ENCODE measurements at places on chromosomes 4 and X.

DNA sequence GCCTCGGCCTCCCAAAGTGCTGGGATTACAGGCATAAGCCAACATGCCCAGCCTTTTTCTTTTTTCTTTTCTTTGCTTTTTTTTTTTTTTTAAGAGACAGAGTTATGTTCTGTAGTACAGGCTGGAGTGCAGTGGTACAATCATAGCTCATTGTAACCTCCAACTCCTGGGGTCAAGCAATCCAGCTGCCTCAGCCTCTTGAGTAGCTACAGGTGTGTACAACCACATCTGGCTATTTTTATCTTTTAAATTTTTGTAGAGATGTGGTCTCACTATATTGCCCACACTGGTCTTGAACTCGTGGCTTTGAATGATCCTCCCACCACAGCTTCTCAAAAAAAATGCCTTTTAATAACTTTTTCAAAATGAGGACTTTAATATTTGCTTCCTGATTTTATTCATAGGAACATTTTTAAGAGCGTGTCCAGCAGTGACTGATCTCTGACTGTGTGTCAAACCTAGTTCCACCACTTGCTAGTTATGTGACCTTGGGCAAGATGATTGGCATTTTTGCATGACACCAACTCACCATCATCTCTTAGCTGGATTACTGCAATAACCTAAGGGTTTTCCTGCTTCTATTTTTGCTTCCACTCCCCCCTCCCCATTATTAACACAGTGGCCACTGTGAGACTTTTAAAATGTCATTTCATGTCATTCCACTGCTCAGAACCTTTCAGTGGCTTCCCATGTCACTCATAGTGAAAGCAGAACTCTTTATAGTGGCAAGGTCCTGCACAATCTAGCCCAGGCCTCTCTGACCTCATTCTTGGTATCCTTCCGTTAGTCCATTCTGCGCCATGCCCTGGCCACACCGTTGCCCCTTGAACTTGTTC, 4.5 kb upstream of the TNIP3 start:
- H3K4me3 ChIP-seq: no peak overlapping the region
- no peak overlapping the region for H3K27ac ChIP-seq
- peaks cover 18% of the 10 kb centered on the region for H3K36me3 ChIP-seq
- no peak for DNase-seq
- H3K4me1 ChIP-seq: peaks cover 44% of the 10 kb centered on the region
- peaks cover 9% of the 10 kb centered on the region for H3K27me3 ChIP-seq

- no peaks in the 10 kb centered on the region for H3K4me1 ChIP-seq
- H3K4me3 ChIP-seq: no peak overlapping the region
- no peaks in the 10 kb centered on the region for H3K36me3 ChIP-seq
- peaks cover 15% of the 10 kb centered on the region for H3K27me3 ChIP-seq
- no peak overlapping the region for H3K27ac ChIP-seq
Observed at GRCh38 chr4:15938182-15938581, 358 bp downstream of the FGFBP1 start.

DNA sequence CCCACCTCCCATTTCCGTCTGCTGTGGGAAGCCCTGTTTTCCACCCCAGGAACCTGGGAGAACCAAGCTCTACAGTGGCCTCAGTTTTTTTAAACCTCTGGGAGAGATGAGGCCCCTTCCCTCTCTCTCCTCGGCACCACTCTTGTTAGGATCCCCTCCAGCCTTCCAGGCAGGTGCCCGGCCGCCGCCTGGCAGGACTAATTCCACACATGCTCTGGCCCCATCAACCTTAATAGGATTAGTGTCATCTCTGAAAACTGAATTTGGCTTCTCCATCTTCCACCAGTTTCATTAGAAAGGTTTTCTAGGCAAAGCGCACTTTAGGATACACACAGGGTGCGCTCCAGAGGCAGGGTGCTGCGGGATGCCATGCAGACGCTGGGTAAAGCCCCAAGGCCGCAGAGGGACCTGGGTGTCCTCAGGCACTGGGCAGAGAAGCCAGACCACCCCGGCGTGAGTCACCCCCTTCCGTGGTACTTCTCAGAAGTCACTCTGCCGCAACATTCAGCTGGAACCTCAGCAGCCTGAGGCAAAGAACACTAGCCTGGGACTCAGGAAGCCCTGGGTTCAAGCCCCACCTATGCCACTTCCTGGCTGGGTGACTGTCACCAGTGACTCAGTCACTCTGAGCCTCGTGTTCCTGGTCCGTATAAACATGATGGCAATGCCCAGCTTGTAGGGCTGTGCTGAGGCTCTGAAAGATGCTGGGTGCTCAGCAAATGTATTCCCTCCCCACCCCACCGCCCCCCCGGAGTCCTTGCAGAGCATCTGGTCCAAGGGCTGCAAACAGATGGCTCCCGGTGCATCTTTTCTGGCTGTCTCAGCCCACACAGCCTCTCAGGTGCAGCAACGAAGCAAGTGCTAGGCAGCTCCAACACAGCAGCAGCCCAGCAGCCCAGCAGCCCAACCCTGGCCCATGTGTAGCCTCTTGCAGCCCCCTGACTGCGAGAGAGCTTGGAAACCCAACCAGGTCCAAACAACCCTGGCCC, 29.1 kb downstream of the PPP2R2C start:
- H3K27ac ChIP-seq: no peak overlapping the region
- H3K27me3 ChIP-seq: peaks cover 2% of the 10 kb centered on the region
- no peak overlapping the region for H3K4me3 ChIP-seq
- no peak for DNase-seq
- H3K36me3 ChIP-seq: no peaks in the 10 kb centered on the region
- no peaks in the 10 kb centered on the region for H3K4me1 ChIP-seq

GRCh38 chr4:183445097-183445428, 627 bp downstream of the CDKN2AIP start:
- peaks cover 41% of the 10 kb centered on the region for H3K4me1 ChIP-seq
- H3K4me3 ChIP-seq: peak overlapping the region; percentile 99
- no peak for DNase-seq

DNA sequence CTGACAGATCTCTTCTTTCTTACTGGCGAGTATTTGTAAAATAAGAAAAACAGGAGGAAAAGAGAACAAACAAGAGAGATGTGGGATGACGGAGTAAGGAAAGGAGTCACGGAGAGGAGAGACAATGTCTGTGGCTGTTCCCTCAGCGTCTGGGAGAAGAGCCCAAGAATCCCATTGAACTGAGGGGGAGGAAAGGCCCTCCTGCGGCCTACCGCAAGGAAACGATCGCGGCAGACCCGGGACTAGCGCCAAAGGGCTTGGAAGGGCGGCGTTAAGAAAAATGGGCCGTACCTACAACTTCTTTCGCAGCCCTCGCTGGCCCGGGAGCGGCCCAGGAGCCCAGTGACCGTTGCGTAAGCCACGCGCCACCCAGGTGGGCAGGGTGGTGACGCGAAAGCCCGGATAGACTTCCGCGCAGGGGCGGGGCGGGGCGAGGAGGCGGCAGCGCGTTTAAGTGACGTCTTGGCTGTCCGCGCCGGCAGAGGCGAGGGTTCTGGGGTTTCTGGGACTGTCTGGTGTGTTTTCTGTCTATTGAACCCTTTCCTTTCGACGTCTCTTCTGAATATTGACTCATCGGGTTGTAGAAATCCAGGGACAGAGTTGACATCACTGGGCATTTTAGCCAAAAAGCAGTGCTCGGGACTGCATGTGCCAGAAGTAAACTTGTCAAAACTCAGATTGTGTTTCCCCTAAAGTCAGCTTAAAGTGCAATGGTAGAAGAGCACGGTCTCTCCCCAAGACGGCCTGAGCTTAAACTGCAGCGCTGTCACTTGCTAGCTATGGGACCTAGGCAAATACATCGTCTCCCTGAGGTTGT, at the start of gene SLC9B1:
SLC9B1 (minus strand) TSS at position 398 of the 817 bp plus-strand sequence. CDS start 27,994 bp downstream, outside the sequence.
- peak within 1 kb of the TSS; percentile 87 for H3K4me3 ChIP-seq
- DNase-seq: peak; percentile 92
- H3K4me1 ChIP-seq: peaks cover 18% of the 10 kb centered on the region
- H3K27me3 ChIP-seq: no peaks in the 10 kb centered on the region
- H3K27ac ChIP-seq: peak within 1 kb of the TSS; percentile 94
- H3K36me3 ChIP-seq: peaks cover 14% of the 10 kb centered on the region

- no peaks in the 10 kb centered on the region for H3K4me1 ChIP-seq
- H3K4me3 ChIP-seq: no peak overlapping the region
- no peaks in the 10 kb centered on the region for H3K36me3 ChIP-seq
Observed at GRCh38 chr4:7739918-7740865, 199.5 kb downstream of the AFAP1 start.

- no peak overlapping the region for H3K27ac ChIP-seq
- H3K27me3 ChIP-seq: no peaks in the 10 kb centered on the region
- DNase-seq: no peak
- no peaks in the 10 kb centered on the region for H3K36me3 ChIP-seq
- H3K4me1 ChIP-seq: no peaks in the 10 kb centered on the region
Observed at GRCh38 chr4:66451741-66452140, 781.5 kb upstream of the EPHA5 start.

GRCh38 chr4:70559924-70560323, 32.1 kb upstream of the AMBN start:
- H3K36me3 ChIP-seq: no peaks in the 10 kb centered on the region
- H3K27me3 ChIP-seq: no peaks in the 10 kb centered on the region
- H3K4me3 ChIP-seq: no peak overlapping the region
- peaks cover 2% of the 10 kb centered on the region for H3K4me1 ChIP-seq
- no peak for DNase-seq

GRCh38 chr4:185344743-185345538, 50.8 kb downstream of the LRP2BP start:
- peaks cover 52% of the 10 kb centered on the region for H3K36me3 ChIP-seq
- H3K4me3 ChIP-seq: no peak overlapping the region
- H3K4me1 ChIP-seq: peaks cover 39% of the 10 kb centered on the region
- H3K27ac ChIP-seq: peak overlapping the region; percentile 86
- no peak for DNase-seq

GRCh38 chrX:137118136-137118535, 84.3 kb upstream of the GPR101 start:
- no peaks in the 10 kb centered on the region for H3K27me3 ChIP-seq
- no peaks in the 10 kb centered on the region for H3K4me1 ChIP-seq
- H3K27ac ChIP-seq: no peak overlapping the region

DNA sequence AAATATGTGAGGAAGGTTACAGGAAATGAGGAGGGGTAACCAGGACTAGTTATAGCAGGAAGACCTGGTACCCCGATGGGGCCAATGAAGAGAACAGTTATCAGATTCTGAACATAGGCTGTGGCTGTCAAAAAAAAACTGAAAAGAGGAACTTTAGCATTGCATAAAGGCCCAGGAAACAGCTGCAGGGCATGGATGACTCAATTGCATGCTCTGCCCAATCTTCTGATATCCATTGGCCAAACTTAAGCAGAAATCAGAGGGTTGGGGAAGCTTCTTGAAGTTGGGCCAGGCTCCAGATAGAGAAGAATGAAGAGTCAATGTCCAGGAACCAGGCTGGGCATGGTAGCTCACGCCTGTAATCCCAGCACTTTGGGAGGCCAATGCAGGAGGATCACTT, 1222.4 kb upstream of the PRKX start:
- DNase-seq: no peak
- H3K27ac ChIP-seq: no peak overlapping the region
- H3K36me3 ChIP-seq: no peaks in the 10 kb centered on the region
- H3K27me3 ChIP-seq: no peaks in the 10 kb centered on the region

DNA sequence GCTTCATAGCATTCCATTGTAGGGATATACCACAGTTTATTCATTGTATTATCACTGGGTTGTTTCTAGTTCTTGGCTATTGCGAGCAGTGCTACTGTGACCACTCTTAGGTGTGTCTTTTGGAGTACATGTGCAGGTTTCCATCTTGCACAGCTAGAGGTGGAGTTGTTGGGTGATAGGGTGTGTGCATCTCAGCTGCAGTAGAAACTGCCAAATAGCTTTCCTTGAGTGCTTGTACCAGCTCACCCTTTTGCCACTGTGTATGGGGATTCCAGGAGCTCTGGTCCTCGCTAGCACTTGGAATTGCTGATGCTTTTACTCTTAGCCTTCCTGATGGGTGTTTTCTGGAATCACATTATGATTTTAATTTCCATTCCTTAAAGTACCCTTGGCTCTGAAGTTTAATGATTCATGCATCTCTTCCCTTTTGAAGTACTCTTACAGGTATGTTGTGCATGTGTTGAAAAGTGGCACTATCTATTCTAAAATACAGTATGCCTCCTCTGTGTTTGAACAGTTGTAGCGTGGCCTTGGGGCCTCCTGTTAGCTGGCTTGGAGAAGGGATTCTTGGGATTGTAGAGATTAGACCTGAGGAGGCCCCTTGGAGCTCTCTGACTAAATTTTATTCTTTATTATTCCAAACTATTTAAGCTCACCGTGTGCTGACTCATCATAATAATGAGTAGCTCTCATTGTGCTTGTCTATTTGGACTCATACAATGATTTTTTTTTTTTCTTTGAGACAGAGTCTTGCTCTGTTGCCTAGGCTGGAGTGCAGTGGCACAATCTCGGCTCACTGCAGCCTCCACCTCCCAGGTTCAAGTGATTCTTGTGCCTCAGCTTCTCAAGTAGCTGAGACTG, 38.4 kb downstream of the HTT start:
- no peak for DNase-seq
- H3K4me1 ChIP-seq: peaks cover 10% of the 10 kb centered on the region
- H3K36me3 ChIP-seq: peaks cover 58% of the 10 kb centered on the region
- H3K27me3 ChIP-seq: no peaks in the 10 kb centered on the region

DNA sequence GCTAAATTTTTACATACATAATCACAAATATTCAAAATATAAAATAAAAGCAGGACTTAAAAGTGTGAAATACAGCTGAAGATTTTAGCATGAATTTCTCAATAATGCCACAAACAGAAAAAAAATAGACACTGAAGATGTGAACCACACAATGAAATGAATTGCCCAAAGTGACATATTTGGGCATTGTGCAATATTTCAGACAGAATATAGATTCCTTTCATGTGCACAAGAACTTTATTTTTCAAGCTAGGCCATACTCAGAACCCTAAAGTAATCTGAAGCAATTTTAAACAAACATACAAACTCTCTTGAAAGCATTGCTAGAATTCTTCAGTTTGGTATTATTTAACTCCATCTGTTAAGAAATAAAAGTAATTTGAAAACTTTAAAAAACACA, 764.1 kb downstream of the STIM2 start:
- no peak overlapping the region for H3K4me3 ChIP-seq
- no peaks in the 10 kb centered on the region for H3K36me3 ChIP-seq
- no peaks in the 10 kb centered on the region for H3K4me1 ChIP-seq
- H3K27me3 ChIP-seq: no peaks in the 10 kb centered on the region
- no peak overlapping the region for H3K27ac ChIP-seq

DNA sequence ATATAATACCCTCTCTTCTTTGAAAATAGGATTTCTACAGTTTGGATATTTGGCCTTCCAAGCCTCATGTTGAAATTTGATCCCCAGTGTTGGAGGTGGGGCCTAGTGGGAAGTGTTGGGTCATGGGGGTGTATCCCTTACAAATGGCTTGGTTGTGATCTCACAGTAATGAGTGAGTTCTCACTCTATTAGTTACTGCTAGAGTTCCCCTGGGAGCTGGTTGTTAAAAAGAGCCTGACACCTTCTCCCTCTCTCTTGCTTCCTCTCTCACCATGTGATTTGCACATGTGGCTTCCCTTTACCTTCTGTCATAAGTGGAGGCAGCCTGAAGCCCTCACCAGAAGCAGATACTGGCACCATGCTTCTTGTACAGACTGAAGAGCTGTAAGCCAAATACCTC, 73.9 kb downstream of the HDAC8 start:
- no peak overlapping the region for H3K4me3 ChIP-seq
- H3K36me3 ChIP-seq: peaks cover 20% of the 10 kb centered on the region
- no peaks in the 10 kb centered on the region for H3K4me1 ChIP-seq
- no peaks in the 10 kb centered on the region for H3K27me3 ChIP-seq
- no peak overlapping the region for H3K27ac ChIP-seq

GRCh38 chr4:45004847-45005565, 278.6 kb upstream of the GNPDA2 start:
- no peaks in the 10 kb centered on the region for H3K27me3 ChIP-seq
- no peak overlapping the region for H3K27ac ChIP-seq
- H3K4me3 ChIP-seq: no peak overlapping the region
- no peaks in the 10 kb centered on the region for H3K36me3 ChIP-seq
- no peak for DNase-seq
